A549 (cell line): ENCODE measurements at places on chromosomes 6 and 20.
A peak's percentile ranks its signal among the peaks of the same experiment; 100 is the strongest.

DNA sequence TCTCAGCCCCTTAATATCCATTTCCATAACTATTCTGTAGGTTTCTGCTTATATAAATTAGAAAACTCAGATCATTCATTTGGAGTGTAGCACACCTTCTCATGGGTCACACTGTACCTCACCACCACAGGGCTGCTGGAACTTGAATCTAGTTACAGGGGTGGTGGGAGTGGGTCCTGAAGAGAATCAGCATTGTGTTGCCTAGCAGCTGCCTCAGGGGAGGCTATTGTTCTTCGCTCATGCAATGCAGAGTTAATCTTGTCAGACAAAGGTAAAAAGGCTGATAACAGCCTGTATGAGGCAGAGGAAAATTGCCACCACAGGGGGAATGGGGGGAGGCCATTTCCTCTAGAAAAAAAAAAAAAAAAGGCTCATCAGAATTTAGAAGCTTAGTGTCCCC is 496.0 kb upstream of the ADGRB3 start:
- DNase-seq = no peak

DNA sequence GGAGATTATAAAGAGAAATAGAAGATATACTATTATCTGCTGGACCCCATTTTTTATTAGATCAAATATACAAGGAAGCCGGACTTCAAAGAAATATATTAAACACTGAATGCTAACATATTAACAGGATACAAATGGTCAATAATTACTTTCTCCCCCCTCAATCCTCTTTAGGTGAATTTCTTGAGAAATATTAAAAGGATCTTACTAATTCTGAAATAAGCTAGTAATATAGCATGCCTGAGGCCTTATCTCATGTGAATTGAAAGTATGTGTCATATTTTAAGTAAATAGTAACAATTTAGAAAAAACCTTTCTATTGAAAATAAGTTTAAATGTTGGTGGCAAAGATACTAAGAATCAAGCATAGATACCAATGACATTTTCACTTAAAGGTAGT is 954.7 kb upstream of the MAN1A1 start:
- no peak for DNase-seq

DNA sequence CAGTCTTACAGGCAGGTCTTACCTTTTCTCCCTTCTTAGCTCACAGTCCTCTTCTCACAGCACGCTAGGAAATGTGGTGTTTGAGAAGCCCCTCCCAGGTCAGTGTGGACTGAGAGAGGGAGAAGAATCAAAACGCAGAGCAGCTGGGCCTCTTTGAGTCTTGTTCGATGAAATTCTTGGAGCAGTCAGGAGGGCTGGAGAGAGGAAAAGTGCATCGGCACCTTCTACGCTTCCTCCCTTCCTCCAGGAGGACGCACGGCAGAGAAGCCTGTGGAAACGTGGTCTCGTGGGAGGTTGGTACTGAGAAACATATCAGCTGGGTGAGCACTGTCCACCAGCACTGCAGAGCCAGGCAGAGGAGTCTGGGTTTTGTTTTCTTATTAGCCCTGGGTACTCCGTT is 52.7 kb downstream of the TXLNB start:
- no peak for DNase-seq

DNA sequence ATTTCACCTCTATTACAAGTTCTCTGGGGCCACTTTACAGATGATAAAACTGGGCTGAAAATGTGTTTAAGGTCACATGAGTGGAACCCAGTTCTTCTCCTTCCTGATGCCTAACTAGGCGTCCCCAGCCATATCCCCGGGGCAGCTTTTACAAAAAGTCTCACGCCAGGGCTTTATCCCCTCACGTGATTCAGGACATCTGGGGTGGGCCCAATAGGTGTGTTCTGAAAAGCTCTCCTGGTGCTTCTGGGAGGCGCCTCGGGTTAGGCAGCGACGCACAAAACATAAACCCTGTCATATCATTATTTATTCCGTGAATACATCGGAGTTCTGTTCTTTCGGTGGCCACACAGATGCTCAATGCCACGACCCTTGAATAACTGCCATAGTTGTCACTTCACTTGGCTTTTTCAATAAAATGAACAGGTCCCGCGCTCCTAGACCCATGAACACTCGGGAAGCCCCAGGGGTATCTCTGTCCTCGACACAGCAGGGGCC is 32.1 kb downstream of the SF3B5 start:
- DNase-seq = no peak

GRCh38 chr20:10119336-10119735 is 84.5 kb downstream of the ANKEF1 start:
- no peak for DNase-seq

DNA sequence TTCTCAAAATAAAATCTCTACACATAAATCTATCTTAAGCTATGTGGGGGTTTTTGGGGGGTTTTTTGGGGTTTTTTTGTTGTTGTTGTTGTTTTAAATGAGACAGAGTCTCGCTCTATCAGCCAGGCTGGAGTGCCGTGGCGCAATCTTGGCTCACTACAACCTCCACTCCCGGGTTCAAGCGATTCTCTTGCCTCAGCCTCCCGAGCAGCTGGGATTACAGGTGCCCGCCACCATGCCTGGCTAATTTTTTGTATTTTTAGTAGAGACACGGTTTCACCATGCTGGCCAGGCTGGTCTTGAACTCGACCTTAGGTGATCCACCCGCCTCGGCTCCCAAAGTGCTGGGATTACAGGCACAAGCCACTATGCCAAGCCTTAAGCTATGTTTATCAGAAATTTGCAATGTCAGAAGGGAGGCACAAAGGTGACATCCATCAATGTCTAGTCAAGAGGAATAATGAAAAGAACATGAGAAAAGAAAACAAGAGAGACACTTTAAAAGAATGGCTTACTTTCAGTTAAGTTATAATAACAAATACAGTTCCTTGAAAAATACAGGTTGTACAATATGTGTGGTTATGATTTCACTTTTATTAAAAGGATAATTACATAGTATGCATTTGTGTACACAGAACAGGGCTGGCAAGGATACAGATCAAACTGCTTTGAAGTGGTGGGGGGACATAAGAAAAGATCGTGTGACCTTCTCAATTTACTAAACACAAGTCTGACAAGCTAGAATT is 28.6 kb downstream of the SLC23A2 start:
- peak; percentile 48 for DNase-seq

DNA sequence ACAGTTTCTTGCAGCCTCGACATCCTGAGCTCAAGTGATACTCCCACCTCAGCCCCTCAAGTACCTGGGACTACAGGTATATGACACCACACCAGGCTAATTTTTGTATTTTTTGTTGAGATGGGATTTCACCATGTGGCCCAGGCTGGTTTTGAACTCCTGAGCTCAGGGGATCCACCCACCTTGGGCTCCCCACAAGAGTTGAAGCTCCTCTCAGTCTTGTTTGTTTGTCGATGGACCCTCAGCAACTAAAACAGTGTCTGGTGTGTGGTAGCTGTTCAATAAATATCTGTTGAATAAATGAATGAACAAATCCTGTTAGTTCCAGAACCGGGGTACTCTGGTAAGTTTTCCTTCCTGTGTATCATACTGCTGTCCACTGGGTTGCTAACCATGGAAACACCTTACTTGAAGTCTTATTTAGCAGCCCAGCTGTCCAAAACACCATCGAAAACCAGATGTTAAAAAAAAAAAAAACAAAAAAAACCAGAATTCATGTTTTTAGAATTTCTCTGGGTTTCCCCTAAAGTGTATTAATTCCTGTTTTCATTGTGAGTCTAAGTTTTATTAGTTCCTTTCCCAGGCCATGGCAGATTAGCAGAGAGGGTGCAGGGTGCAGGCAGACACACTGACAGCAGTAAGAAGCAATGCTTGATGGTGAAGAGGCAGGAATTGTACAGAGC is 7.8 kb upstream of the EZR start:
- DNase-seq = no peak

DNA sequence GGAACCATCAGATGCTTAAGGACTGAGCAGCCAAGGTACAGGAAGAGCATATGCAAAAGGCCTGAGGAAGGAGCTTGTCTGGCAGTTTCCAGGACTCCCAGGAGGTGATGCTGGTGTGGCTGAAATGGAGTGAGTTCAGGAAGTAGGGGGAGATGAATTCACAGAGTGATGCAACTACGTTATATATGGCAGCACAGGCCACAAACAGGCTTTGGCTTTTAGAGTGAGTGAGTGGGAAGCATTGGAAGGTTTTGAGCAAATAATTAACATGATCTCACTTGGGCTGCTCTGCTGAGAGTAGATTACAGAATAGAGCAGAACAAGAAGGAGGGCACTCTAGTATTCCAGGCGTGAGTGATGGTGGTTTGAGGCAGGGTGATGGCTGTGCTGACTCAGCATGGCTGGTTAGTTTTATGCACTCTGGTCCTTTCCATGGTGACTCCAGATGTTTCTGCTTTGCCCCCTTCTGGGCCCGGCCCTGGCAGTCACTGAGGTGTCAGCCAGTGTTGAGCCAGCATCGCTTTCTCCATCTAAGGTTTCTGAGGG is 6.5 kb downstream of the BTN2A2 start:
- peak; percentile 25 for DNase-seq

GRCh38 chr6:51141080-51141479 is 322.4 kb downstream of the TFAP2B start:
- no peak for DNase-seq

DNA sequence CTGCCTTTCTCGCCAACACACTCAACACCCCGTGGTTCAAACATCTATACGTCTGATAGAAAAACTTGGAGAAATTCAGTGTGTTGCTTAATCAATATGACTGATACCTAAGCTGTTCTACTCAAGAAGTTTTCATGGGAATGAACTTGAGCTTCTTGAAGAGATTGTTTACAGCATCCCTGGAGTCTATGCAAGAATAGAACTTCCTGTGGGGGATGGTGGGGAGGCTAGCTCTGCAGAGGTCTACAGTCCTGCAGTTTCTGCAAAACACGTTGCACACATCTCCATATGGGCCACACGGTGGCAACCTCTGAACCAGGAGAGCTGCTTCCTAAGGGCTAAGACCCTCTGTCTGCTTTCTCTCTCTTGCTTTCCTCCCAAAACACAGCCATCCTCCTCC is 32.7 kb upstream of the FANCE start:
- DNase-seq = no peak

- no peak for DNase-seq
Measured at GRCh38 chr6:13205106-13205505, 123.2 kb downstream of the TBC1D7 start.

- no peak for DNase-seq
Measured at GRCh38 chr20:61682996-61683681, 382.5 kb downstream of the TAF4 start.
